KBM-7 (cell line): ENCODE measurements at places on chromosomes 5 and 9.

DNA sequence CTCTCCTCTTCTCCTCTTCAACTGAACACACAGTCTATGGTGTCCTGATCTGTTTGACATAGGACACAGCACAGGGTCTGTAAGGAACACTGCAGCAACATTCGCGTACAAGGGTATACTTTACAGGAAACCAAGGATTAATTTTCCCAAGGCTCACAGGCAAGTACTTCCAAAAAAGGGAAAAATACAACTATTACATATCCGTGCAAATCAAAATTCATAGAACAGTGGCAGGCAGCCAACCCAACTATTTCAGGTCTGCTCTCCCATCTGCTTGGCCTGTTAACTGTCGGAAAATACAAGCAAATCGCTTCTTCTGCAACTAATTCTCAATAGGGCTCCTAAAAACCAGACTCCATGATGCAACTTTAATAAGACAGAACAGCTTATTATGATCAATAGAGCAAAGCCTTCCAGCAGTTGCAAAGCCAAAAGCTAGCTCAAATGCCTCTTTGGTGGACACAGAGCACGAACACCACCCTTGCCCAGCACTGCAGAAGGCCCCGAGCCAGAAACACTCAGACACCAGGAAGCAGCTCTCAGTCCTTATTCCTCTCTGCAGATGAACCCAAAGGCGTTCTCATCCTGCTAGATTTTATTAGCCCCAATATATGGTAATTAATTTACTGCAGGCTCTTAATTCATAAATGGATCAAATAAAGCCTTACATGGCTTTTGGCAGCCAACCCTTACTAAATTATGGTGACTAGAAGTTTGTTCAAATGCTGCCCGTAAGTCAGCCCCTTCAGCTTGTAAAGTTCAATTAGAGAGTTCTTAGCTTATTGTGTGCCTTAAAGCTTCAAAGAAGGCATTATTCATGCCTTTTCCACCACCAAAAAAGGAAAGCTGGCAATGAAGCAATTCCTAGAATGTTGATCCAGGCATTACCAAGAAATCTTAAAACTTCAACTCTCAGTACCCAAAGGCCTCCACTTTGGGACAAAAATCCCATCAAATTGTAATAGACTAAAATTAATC lies 68.8 kb downstream of the ZNF608 start:
- DNase-seq, result no peak

GRCh38 chr5:111583758-111584203 lies 71.4 kb upstream of the STARD4 start:
- DNase-seq, result no peak

GRCh38 chr5:138096997-138097828 lies 13.4 kb downstream of the WNT8A start:
- DNase-seq, result no peak

DNA sequence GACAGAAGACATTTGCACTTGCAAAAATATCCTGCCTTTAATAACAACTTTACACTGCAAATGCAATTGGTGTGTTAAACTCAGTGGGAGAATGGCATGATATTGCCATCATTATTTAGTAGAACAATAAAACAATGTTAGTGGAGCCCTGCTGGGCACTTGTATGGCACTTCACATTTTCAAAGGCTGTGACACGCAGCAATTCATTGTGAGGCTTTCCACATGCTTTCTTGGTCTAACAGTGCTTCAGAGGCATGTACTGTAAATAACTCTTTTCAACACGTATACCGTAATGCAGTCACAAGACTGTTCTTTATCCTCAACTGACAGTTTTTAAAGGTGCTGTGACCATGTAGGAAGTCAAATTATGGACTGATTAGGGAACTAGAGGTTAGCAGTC lies 155.5 kb upstream of the EPB41L4A start:
- no peak for DNase-seq

DNA sequence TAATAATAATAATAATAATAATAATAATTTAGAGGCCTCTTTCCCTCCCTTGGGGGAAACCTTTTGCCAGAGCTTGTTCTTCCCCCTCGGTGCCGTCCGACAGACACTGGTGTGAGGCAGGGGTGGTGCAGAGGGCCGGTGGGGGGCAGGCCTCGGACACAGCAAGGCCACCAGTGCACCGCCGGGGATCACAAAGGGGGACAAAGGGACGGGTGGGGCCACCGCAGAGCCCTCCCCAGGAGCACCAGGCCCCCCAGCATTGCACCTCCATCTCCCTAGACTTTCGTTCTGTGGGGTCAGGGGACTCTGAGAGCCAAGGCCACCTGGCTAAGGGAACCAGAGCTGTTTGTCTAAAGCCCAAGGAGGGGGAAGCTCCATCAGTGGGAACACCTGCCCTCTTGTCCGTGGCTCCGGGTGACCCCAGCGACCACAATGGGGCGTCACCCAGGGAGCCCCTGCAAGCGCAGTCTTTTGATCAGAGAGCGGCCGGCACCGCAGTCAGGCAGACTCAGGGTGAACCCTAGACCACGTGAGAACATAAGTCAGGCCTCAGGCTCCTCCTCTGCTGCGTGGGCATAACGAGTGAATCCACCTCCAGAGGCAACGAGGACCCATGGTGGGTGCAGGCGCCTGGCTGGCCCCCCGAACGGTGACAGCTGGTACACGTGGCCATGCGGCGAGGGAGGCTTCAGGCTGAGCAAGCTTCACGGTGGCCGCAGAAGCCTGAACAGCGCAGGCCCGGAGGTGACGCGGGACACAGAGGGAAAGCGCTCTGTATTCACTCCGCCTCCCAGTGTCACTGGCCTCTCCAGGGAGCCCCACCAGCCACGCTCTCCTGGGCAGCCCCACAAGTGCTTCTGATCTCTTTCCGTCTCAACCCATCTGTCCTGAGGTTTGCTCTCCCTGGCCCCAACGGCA lies 12.0 kb upstream of the QSOX2 start:
- no peak for DNase-seq

- no peak for DNase-seq
These were observed 79.6 kb upstream of the ADRA1B start for GRCh38 chr5:159836691-159837090.

DNA sequence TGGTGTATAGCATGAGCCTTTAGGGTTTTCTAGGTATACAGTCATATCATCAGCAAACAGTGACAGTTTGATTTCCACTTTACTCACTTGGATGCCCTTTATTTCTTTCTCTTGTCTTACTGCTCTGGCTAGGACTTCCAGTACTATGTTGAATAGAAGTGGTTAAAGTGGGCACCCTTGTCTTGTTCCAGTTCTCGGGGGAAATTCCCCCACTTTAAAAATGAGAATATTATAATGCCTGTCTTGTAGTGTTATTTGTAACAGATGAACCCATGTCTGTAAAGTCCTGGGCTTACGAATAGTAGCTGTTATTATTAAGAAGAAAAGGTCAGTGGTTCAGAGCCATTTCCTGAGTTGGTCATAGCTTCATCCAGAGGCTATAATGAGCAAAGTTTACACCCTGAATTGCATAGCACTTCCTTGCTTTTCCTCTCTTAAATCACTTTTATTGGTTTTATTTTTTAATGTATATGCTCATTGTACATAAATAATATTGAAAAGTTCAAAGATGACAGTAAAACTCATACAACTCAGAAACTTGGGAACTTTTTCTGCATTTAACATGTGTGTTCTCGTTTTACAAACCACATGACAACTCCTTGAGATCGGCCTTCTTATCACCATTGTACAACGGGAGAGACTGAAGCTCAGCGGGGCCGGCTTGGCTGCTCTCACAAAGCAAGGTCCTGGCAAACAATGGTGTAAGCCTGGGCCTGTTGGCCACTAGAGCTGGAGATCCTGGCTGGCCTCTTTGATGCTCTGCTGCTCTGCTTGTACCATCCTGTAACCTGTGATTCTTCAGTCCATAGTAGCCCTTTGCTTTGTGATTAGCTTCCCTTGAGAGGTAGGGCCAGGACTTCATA lies 85.2 kb downstream of the CYFIP2 start:
- DNase-seq, result no peak

DNA sequence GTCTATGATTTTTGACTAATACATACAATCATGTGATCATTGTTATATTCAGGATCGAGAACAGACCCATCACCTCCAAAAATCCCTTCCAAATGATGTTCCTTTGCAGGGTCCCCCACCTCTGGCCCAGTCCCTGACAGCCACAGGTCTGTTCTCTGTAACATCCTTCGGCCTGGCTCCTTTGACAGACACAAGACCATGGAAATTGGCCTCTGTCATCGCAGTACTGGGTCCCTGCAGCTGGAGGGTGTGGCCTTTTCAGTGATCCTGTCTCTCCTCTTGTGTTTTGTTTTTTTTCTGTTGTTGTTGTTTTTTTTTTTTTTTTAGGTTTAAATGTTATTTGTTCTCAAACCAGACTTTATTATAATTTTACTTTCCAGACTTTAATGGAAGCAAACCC lies 27.4 kb upstream of the ANKRD33B start:
- DNase-seq, result no peak

- no peak for DNase-seq
These were observed 20.0 kb upstream of the RUFY1 start for GRCh38 chr5:179530069-179530998.

DNA sequence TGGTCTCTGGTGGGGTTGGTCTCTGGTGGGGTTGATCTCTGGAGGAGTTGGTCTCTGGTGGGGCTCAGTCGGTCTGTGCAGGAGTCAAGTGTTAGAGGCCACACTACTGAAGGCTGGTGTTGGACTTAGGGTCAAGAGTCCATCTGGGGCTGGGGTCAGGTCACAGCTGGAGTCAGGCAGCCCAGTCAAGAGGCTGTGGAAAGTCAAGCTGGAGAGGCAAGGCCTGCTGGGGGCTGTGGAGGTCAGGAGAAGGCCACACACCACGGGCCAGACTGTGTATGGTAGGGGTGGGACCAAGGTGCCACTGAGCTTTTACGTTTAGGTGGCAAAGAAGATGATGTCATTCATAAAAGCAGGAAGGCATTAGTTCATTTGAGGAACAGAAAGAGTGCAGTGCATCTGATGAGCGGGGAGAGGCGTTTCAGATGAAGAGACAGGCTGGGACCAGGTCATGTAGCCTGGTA lies 16.7 kb upstream of the CD74 start:
- no peak for DNase-seq

DNA sequence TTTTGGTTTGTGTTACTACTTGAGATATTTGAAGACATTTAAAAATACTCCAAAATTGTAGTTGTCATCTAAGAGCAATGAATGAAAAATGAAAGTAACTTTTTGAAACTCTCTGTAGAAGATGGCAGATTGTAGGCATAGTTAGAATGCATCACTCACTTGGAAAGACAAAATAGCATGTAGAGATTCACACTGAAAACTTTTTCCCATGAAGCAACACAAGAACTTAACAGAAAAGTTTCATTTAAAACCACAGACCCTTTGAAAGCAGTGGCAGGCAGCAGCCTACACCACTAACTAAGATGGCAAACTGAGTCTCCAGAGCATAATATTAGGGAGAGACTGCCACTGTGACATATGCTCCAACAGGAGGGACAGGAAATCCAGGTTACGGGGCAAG lies 18.9 kb upstream of the FAM174A start:
- no peak for DNase-seq

DNA sequence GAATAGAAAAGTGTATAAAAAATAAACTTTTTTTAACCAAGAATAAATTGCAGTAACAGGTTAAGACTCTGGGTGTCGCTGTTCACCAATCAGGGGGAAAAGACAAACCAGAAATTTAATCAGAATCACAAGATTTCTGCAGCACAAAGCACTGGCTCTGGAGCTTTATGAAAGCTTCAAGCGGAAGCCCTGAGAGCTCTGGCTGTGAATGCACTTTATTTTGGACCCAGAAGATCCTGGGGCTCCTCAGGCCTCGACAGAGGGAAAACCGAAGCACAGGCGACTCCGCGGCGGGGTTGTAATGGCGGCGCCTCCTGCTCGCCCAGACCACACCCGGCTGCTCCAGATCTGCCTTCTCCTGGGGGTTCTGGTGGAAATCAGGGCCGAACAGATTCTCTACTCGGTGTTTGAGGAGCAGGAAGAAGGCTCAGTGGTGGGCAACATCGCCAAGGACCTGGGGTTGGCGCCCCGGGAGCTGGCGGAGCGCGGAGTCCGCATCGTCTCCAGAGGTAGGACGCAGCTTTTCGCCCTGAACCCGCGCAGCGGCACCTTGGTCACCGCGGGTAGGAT lies at the start of gene PCDHGA4:
PCDHGA4 (plus strand) TSS at position 122 of the 570 bp plus-strand sequence; CDS start at position 209, 87 bp downstream.
- DNase-seq, result peak; percentile 17

DNA sequence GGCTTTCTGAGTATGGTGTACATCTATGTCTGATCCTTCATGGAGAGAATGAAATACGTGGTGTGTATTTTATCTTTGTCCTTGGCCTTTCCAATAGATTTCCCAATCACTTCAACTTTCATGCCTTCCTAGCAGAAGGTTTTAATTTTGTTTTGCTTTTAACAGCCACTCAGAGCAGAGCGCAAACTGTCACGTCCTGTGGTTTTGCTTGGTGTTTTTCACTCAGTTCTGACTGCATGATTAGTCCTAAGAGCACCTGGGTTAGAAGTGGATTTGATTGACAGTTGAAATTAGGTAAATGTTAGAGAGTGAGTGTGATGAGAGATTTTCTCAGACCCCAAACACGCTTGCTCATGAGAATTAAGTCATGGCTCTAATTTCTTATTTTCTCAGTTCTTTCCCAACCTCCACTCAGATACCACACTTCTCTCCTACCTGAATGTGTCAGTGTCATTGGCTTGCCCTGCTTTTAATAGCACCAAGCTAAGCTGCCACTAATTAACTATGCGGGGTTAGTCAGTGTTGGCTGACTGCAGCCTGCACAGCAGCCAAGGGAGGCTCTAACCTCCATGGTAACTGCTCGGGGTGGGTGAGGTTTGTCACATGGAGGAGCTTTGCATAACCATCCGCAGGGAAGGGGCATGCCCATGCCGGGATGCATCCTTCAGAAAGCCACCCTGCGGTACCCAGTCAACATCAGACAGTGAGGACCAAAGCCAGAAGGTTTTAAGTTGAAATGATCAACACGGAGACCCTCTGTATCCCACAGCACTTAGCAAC lies 173.4 kb downstream of the NR3C1 start:
- DNase-seq, result peak; percentile 39

DNA sequence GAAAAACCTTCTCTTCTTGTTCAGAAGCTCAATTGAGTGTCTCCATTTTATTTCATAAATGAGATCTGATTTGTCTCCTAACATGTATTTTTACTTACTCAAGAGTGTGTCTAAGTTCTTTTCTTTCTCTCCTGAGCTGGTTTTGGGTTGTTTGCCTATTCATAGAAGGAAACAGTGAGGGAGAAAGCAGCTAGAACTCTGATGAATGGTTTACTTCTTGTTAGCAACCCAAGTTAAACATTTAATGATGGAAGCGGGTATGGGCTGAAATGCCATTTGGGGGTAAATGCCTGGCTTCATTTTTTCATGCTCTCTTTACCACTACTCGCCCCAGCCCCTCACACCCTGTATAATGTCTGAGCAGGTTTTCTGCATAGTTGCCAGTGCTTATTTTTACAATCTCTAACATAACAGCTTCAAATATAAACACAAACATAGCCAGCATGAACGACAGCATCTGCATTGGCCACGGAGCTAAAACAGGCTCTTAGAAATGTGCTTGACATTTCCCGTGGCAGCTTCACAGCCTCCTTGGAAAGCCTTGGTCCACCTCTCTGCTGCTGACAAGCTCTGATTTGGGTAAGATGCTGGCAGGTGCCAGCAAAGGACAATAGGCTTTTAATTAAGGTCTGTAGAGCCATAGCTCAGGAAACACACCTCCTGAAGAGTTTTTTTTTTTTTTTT lies 321.1 kb downstream of the ARHGEF28 start:
- no peak for DNase-seq

- no peak for DNase-seq
These were observed 51.5 kb downstream of the SEMA4D start for GRCh38 chr9:89446261-89446960.
